ENCODE measurements at places on chromosomes 11 and 22.
A peak's percentile ranks its signal among the peaks of the same experiment; 100 is the strongest.

- DNase-seq = no peak
Measured at GRCh38 chr11:113034576-113034975, 73.4 kb downstream of the NCAM1 start.

DNA sequence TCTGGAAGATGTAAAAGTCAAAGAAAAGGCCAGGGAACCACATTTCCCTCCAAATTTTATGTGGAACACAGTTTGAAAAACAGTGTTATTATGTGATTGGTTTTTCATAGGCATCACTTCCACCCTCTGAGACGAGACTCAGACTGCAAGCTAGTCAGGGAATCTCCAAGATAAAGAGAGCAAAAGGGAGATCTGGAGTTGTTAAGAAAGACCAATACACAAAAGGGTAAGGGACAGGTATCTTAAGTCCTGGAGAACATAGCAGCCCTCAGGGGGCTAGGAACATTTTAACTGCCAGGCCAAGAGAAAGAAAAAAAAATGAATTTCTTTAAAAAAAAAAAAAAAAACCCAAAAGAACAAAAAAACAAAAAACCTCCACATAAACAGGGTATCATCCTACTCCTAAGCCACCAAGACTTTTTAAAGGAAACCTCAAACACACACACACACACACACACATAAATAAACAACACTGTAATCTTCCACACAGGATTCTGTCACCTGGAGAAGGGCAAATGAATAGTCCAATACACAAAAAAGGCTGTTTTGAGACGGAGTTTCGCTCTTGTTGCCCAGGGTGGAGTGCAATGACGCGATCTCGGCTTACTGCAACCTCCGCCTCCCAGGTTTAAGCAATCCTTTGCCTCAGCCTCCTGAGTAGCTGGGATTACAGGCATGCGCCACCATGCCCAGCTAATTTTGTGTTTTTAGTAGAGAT lies 44.5 kb downstream of the CELF1 start:
- DNase-seq = no peak

- no peak for DNase-seq
Measured at GRCh38 chr22:38186429-38186828, 4.8 kb upstream of the PLA2G6 start.

- DNase-seq = no peak
Measured at GRCh38 chr11:30045144-30045543, 28.3 kb upstream of the KCNA4 start.

- no peak for DNase-seq
Measured at GRCh38 chr11:44307340-44308099, 2.4 kb downstream of the ALX4 start.

DNA sequence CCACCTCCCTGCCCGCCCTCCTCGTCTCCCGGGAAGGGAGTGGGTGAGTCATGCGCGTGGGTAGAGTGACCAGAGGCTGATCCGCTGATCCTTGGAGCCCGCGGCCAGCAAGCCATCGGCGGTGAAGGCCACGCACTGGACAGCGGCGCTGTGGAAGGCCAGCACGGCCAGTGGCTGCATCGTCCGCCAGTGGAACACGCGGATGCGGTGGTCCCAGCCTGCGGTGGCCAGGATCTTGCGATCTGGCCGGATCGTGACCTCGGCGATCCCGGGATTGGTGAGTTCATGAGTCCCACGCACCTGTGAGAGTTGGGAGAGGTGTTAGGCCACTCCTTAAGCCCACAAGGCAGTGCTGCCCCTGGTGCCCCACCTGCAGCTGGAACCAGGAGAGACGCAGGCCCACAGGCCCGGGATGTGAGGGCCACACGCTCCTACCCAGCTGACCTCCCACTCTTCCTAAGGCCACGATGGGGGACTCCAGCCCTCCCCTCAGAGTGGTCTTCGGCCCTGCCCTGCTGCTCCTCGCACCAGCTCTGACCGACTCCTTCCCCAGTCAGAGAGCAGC lies 28.2 kb downstream of the TBX1 start:
- DNase-seq = no peak

DNA sequence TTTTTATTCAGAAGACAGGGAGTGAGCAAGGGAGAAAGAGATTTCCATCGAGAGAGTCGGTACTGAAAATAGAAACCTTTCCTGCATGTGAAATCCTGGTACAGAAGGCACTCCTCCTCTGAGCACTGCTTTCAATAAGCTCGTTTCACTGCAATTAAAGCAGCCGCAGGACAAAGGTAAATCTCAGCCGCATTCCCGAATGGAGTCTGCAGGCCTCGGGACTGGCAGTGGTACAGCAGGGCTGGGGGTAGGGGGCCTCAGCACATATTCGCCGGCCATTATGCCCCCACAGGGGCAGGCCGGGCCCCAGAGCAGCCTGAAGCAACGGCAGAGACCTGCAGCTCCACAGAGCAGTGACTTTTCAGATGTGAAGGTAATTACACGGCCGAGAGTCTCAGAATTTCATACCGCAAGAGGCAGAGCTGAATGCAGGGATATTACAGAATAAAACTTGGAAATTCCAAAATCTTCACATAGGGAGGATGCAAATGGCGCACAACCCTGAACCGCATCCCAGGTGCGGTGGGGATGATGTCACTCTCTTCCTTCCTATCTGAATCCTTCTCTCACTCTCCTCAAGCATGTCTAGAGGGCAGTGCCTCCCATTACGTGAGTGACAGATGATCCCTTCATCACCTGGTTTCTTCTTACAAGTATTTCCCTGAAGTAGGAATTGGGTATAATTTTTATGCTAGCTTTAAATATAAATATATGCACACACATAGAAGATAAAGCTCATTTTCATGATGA lies 622.1 kb downstream of the OPCML start:
- no peak for DNase-seq

DNA sequence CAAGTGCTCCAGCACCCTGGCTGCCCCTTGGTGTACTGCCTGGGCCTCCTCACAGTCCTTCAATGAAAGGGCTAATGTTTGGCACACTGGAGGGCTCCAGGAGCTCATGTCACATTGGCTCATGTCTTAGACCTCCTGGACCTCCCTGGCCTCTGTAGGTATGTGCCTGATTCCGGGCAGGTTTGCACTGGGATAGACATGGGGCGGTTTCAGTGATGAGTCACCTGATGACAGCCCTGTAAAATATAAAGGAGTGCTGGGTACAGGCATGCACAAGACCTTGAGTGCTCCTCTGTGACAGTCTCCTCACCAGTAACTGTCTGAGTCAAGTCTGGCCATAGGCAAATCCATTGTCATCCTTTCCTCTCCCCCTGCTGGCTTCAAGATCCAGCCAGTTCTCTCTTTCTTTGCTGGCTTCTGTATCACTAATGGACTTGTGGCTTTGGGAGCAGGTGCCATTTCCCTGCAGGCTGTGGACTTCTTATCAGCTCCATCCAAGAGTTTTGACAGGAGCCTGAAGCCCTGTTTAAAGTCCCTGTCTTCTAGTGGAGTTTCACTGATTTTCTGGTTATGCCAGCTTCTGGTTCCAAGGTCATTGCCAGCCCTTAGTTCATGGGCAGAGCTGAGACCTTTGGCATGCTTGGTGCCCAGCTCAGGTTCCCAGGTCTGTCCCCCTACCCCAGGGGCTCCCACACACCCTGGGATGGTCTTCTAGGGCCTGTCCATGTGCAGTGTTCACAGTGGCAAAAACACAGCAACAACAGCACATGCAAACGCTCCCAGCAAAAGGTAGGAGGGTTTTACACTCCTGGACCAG lies 22.7 kb upstream of the P2RY2 start:
- DNase-seq = no peak

GRCh38 chr11:63488789-63489188 lies 2.2 kb downstream of the PLAAT5 start:
- DNase-seq = no peak

DNA sequence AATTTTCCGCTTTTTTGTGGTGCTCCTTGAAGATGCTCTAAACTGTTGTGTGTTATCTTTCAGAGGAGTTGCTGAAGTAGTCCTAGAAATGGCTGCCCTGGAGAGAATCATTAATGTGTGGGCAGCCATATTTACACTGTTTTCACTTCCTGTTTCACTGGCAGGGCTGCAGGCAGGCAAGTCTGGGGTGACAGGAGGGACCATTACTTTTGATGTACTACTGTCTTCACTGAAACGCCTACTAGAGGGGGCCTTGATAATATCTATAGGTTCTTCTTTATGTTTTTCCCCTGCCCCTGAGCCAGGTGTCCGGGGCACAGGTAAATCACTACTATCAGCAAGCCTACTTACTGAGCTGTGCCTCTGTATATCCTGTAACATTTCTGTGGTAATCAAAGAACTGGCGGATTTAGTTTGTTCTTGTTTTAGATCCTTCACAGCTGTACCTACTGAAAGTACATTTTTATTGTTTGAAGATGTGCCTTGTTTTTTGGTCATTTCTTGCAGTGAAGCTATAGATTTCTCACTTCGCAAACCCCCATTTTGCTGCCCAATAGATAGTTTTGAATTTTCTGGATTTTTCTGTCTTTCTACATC lies 39.7 kb downstream of the ACAT1 start:
- peak; percentile 8 for DNase-seq

Data from CD4-positive, alpha-beta T cell treated with Interleukin-4 for 4 hours (primary cell).